D721Med (cell line): ENCODE measurements at places on chromosomes 4 and X.

- no peak for DNase-seq
These were observed 67.1 kb downstream of the RXFP1 start for GRCh38 chr4:158588777-158589176.

- DNase-seq: no peak
These were observed 481.6 kb downstream of the PABPC4L start for GRCh38 chr4:133720001-133720400.

- no peak for DNase-seq
These were observed 550 bp downstream of the CBR4 start for GRCh38 chr4:169009286-169010124.

- DNase-seq: no peak
These were observed 66.3 kb downstream of the NBDY start for GRCh38 chrX:56795309-56795868.

DNA sequence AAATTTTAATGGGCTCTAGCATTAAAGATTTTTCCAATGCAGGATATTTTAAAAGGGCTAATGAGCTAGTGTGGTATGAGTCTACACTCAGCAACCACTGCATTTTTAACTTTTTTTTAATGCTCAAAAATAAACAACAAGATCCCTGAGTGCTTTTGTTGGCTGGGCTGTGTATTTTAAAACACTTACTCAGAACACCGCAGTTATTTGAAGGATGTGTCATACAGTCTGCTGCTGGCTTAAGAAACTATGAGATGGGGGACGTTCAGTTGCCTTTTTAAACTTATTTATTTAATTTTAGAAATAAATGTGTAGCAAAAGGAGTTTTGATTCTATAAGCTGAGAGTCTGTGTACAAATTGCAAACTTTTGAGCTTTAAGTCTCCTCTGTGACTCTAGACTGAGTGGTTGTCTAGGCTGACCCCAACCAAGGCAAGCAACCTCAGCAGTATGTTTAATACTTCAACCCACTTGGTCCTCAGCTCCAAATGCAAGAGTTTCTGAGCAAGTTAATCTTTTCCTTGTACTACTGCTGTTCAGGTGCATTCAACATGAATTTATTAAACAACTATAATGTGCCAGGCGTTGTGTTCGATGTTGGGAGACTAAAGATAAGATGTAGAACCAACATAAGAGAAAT lies 278.6 kb upstream of the DIPK2B start:
- no peak for DNase-seq

- no peak for DNase-seq
These were observed 57.0 kb downstream of the DCLK2 start for GRCh38 chr4:150135134-150135772.

DNA sequence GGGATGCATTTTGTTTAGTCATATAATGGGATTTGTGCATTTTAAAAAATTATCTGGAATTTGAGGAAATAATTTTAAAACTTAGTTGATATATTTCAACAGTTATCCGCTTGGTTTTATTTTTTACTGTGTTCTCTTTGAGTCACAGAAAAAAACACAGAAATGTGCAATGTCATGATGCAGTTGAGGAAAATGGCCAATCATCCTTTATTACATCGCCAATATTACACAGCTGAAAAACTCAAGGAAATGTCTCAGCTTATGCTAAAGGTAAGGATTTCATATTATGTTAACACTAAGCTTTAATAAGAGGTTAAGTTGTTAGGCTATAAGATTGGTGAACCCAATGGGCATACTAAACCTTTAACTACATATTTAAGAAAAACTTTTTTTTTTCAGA lies 63.9 kb downstream of the HPGDS start:
- DNase-seq: no peak

DNA sequence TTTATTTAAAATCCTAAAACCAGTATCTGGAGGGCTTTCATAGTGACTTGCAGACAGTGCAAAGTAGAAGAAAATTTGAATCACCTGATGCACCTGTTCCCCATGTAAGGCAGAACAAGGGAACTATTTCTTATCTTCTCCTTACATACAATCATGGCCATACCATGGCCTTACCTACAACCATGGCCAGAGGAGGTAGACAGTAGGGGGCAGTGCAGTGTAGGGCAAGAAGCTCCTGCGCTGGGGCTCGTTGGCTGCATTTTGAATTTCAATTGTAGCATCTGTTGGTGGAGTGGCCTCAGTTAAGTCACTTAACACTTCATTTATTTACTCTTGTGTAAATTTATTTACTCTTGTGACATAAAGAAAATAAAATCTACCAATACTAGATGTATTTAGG lies 33.0 kb downstream of the GALNTL6 start:
- no peak for DNase-seq

- DNase-seq: no peak
These were observed 62.2 kb downstream of the MFAP3L start for GRCh38 chr4:169963998-169964397.

DNA sequence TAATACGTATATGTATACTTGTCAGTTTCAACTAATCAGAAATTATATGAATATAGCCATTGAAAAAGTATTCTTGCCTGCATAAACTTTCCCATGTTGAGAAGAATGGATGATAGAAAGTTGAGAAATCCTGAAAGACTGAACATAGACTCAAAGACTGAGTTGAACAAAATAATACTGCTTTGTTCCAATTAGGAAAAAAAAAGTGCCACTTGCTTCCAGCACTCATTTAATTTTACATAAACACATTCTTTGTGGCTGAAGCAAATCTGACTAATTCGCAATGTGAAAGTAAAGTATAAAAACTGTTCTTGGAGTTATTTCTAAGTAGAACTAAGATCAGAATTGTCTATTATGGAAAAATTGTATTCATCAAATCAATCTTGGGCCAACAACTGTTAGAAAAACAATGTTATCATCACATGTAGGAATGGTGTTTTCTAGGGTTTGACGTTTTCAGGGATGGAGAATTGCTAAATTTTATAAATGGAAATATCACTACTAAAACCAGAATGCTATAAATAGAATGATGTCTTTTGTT lies 2334.6 kb downstream of the PCDH7 start:
- no peak for DNase-seq

- no peak for DNase-seq
These were observed 13.1 kb upstream of the SULT1B1 start for GRCh38 chr4:69773484-69773883.
